NCI-H774 (cell line): ENCODE measurements at places on chromosomes 13 and 19.

- no peak for DNase-seq
Observed at GRCh38 chr19:47681388-47681787, 31.8 kb upstream of the EHD2 start.

- no peak for DNase-seq
Observed at GRCh38 chr13:106691341-106691740, 123.4 kb upstream of the ARGLU1 start.

DNA sequence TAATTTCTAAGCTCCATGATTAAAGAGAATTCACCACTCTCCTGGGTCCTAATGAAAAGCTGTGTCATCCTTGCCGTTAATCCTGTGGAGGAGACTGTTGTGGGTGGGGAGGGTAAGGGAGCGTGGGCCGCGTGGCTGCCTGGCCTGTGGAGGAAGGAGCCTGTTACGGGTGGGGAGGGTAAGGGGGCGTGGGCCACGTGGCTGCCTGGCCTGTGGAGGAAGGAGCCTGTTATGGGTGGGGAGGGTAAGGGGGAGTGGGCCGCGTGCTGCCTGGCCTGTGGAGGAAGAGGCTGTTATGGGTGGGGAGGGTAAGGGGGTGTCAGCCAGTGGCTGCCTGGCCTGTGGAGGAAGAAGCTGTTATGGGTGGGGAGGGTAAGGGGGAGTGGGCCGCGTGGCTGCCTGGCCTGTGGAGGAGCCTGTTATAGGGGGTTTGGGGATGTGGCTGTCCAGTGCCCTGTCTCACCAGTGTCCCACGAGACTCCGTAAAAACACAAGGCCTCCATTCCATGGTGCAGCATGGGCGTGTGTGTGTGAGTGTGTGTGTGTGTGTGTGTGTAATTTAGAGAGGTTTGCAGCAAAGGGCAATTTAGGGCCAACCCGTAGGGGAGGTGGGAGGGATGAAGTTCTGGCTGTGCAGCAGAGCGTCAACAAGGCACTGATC, 15.6 kb upstream of the DCUN1D2 start:
- DNase-seq, result no peak

DNA sequence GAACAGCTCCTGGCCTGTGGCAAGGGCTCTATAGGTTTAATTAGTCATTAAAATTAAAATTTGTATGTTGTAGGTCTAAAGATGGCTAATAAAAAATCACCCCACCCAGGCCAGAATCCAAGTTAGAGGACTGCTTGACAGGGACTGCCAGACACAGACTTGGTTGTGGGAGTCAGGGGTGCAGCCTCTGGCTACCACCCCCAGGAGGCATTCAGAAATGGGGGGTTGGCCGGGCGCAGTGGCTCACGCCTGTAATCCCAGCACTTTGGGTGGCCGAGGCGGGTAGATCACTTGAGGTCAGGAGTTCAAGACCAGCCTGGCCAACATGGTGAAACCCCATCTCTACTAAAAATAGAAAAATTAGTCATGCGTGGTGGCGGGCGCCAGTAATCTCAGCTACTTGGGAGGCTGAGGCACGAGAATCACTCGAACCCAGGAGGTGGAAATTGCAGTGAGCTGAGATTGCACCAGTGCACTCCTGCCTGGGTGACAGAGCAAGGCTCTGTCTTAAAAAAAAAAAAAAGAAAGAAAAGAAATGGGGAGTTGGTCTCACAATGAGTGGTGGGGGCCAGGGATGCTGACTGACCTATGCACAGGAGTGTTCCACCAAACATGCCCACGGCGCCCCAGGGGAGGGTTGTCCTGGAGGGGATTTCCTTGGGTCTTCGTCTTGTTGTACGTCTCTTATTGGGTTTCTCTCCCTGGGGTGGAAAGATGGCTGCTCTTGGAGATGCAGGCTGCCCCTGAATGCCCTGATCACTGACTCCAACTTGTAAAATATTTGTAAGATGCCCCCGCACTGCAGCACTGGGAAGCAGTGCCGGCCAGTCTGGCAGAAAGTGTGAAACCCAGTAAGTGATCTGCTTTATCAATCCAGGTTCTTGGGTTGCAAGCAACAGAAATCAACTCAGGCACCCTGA, 68.8 kb downstream of the SIPA1L3 start:
- DNase-seq, result no peak

DNA sequence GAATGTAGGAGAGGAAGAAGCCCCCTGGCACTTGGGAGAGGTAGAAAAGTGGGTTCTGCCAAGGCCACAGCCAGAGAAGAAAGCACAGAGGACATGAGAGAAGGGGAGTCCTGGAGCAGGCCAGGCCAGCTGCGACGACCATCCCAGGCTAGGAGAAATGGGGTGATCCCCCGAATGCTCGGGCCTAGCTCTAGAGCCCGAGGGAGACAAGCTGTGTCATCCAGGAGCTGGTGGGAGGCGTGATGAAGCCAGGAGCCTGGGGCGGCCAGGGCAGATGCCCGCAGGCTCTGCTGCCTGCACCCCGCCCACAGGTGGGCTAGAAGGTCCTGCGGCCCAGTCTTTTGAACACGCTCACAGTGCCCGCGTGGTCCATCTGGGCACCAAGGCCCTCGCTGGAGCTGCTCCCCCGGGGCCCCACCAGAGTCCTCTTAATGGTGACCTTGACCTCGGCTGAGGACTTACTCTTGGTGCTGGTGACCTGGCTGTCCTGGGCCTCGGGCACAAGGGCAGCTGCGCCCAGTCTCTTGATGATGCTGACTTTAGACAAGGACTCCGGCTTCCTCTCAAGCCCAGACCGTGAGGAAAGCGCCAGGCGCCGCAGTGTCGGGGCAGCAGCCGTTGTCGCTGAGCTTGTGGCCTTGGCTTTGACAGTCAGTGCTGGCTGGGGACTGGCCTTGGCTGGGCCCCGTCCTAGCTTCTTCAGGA, 26.5 kb downstream of the C19orf47 start:
- DNase-seq, result no peak

DNA sequence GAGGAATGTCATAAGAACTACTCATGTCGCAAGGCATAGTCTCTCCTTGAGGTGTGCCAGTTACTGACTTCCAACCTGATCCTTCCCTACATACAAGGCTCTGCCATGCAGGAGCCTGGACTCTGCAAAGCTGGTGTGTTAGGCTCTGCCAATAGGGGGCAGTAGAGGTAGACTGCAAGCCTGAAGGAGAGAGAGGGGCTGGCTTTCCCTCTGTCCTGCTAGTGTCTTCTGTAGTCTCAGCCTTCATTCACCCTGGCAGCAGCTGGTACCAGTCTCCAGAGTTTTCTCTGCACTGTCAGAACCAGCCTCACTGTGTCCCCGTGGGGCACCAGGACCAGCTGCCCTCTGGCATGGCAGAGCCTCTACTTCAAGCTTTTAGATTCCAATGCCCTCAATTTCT, 14.5 kb downstream of the SHISA2 start:
- DNase-seq, result peak; percentile 10

- DNase-seq, result no peak
Observed at GRCh38 chr13:39038569-39039030, 344 bp downstream of the NHLRC3 start.

DNA sequence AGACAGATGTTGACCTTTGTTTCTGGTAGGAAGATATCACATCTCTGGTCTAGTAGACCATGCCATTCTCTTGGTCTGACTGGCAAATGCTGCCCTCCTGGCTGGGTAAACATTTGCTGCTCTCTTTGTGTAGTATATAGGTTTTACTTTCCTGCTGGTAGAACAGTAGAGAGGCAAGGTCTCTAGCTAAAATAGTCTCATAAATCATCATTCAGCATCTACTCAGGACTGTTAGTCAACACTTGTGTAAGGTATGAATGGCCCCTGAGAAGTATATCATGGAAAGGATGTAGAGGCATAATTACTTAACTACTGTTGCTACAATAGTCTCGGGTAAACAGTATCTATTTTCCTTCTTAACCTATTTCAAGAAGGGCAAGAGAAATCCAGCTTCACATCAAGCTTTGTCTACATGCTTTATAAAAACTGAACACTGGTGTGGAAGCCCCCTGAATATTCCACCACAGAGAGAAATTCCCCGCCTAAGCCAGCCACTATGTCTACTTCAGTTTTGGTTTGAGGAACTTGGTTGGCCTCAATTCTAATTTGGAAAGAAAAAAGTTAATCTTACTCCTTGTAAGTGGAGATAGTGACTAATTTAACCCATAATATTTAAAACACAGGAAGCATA, 18.4 kb upstream of the MYCBP2 start:
- DNase-seq, result peak; percentile 72

- no peak for DNase-seq
Observed at GRCh38 chr13:27130979-27131623, 40.5 kb downstream of the USP12 start.

- no peak for DNase-seq
Observed at GRCh38 chr19:23440791-23441190, 45.5 kb upstream of the ZNF91 start.

DNA sequence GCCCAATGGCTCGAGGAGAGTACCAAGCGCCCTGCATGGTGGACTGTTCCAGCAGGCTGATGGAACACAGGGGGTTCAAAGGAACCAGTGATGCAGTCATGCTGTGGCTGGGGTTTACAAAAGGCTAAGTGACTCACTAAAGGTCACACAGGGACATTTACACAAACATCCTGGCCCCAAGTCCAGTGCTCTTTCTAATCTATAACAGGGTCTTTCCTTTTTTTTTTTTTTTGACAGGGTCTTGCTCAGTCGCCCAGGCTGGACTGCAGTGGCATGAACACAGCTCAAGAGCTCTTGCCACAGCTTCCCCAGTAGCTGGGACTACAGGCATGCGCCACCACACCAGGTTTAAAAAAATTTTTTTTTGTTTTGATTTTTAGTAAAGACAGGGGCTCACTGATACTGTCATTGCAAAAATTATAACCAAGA, 2.8 kb upstream of the SLC25A15 start:
- no peak for DNase-seq

DNA sequence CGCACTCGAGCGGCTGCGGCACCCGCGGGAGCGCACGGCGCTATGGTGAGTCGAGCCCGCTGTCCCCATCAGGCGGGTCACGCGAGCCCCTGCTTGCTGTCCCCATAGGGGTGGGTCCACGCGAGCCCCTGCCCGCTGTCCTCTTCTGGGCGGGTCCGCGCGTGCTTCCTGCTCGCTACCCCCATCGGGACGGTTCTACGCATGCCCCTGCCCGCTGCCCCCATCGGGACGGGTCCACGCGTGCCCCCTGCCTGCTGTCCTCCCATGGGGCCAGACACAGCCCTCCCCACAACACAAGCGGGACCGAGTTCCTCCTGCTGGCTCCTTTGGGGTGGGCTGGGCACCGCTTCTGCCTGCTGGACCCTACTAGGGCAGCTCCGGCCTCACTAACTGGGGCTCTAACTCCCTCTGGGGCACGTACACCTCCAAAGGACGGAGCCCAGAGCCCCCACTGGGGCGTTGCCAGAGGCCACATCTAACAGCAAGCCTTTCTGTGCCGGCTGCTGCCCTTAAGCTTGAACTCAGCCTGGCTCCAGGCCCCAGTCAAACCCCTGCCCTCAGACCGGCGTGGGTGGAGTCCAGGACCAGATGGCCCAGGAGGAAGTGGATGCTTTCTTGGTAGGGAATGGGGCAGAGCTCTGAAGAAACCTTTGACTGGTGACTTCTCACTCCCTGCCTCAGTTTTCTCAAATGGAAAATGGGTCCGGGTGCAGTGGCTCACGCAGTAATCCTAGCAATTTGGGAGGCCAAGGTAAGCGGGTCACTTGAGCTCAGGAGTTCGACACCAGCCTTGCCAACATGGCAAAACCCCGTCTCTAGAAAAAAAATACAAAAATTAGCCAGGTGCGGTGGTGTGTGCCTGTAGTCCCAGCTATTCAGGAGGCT, 722 bp downstream of the COLGALT1 start:
- DNase-seq, result no peak

GRCh38 chr13:106349080-106349931, 186.2 kb downstream of the EFNB2 start:
- DNase-seq, result peak; percentile 59

DNA sequence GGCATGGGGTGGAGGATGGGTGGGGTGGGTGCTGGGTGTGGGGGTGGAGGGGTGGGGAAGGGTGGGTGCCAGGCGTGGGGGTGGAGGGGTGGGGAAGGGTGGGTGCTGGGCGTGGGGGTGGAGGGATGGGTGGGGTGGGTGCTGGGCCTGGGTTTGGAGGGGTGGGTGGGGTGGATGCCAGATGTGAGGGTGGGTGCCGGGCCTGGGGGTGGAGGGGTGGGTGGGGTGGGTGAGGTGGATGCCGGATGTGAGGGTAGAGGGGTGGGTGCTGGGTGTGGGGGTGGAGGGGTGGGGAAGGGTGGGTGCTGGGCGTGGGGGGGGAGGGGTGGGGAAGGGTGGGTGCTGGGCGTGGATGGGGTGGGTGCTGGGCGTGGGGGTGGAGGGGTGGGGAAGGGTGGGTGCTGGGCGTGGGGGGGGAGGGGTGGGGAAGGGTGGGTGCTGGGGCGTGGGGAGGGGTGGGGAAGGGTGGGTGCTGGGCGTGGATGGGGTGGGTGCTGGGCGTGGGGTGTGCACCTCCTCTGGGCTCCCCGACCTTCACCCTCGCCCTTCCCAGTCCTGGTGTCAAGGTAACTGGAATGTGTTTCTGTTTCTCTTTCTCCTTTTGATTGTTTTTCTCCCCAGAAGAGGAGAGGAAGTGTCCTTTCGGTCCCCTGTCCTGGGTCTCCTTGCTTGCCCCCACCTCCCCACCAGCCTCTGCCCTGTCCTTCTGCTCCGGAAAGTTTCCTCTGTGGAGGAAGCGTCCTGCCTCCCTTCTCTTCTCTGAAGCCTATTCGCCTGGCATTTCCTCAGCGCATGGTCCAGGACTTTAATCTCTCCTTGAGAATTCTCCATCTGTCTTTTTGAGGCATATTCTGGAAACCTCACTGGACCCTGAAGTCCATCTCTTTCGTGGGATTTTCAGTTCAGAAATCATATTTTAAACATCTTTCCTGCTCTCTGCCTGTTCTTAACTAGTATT, 22.9 kb upstream of the CFAP97D2 start:
- no peak for DNase-seq

DNA sequence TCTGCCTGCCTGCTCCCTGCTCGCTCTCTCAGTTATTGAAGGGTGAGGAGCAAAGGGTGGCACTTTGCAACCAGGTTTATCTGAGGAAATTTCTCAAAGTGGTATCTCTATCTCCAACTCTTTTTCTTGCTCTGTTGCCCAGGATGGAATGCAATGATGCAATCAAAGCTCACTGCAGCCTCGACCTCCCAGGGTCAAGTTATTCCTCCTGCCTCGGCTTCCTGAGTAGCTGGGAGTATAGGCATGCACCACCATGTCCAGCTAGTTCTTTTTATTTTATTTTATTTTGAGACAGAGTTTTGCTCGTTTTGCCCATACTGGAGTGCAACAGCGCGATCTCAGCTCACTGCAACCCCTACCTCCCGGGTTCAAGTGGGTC, 4.9 kb downstream of the ACTMAP start:
- no peak for DNase-seq

- no peak for DNase-seq
Observed at GRCh38 chr19:9945319-9945966, 9.1 kb upstream of the OLFM2 start.

- peak; percentile 34 for DNase-seq
Observed at GRCh38 chr13:24042710-24043440, 117.6 kb upstream of the SPATA13 start.

DNA sequence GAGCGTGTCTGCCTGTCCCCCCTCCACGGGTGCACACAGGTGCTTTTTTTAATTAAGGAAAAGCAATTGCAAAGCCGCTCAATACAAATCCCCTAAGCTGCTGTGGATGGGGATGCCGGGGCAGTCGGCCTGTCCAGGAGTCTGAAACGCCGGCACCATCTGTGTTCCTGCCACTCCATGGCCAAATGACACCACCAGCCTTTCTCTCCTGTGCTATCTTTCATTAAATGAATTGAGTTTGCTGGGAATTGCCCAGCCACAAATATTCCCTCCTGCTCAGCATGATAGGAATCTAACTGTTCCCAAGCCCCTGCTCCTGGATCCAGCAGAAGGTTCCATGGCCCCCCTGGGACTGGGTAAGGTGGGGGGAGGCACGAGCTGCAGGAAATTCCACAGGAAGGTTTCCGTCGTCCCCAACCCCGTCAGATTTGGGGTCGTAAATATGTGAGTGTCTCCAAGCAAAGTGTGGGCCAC, 139.2 kb downstream of the KDM4B start:
- no peak for DNase-seq
